ENCODE measurements at places on chromosomes 4 and X.
A peak's percentile ranks its signal among the peaks of the same experiment; 100 is the strongest.

GRCh38 chrX:153214934-153215333 lies 35.9 kb downstream of the MAGEA1 start:
- no peak for DNase-seq

DNA sequence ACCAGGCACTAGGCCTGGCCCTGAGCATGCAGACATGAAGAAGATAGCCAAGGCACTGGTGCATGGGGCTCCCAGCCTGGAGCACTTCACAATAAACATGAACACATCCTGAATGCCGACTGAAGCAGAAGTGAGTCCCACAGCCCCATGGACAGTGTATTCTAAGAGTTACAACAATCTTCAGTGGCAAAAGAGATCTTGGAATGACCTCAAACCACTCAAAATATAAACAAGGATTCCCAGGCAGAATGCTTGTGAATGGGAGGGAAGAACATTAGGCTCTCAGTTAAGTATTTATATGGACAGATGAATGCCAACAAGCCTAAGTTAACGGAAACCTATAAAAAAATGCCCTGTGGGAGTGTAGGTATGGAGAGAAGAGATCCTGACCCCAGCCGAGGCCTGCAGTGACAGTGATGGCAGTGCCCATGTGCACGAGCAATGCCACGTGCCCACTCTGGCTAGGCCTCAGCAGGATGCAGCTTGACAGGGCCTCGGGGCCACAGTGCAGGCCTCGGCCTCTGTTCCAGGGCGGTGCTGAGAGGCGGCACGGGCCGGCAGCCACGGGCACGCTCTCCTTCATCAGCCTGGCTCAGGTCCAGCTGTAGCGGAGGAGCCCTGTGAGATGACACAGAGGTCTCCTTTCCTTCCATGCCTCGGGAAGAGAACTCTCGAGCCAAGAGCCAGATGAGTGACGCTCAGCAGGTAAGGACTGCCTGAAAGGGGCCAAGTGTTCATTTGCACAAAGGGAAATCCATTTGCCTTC lies 49.2 kb downstream of the IRF2 start:
- no peak for DNase-seq

DNA sequence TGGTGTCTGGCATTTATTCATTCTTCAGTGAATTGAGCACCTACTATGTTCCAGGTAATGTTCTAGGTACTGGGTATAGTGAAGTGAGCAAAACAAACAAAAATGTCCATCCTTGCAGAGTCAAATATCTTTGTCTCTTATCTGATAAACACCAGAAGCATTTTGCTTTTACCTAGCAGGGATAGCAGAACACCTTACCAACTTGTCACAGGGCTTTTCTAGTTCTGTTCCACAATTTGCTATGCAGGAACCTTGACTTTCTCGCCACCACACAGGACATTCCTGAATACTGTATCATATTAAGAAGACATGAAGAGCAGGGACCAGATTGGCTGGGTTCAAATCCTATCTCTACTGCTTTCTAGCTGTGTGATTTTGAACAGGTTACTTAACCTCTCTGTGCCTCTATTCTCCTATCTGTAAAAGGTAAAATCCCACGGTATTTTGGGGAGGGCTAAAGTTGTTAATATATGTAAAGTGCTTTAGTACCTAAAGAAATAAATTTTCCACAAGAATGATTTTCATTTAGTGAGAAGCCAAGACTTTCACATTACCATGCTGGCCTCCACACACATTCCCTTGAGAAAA lies 214.5 kb upstream of the S100G start:
- no peak for DNase-seq

DNA sequence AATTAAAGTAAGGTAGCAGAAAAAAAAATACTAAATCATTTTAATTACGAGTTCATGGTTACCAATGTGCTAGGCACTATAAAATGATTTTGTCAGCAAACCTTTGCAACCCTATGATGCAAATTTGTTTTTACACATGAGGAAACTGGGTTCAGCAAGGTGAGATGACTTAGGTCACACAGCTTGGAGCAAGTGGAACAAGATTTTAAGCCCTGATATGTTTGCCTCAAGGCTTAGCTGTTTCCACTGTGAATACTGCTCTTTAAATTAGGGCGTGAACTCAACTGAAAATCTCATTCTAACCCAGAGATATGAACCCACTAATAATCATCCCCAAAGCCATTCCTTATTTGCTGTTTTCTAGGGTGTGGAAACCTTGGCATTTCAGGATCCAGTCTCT lies 86.3 kb downstream of the CEP44 start:
- DNase-seq = no peak

DNA sequence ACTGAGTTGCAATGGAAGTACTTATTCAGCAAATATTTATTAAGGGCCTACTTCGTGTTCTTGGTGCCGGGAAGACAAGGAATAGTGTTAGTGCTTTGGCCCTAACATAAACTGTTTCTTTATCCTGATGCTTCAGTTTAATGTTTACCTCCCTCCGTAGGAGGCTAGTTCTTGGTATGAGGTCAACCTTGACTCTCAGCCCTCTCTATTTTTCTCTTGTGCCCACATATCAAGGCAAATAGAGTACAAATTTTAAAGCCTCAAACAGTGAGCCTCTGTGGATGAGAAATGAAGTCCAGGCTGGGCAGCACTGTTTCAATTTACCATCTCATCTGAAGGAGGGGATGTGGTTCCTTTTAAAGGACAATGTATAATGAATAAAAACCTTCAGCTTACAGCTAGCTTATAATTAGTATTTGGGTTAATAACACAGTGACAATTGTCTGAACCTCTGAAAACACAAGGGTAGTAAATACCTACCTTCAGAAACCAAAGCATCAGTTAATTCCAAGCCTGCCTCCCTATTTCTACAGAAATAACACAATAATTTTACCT lies 68.5 kb downstream of the SH3RF1 start:
- no peak for DNase-seq

GRCh38 chr4:186823989-186824388 lies 100.3 kb upstream of the FAT1 start:
- DNase-seq = no peak

GRCh38 chr4:108168160-108168670 lies 517 bp downstream of the LEF1 start:
- DNase-seq = peak; percentile 42

- no peak for DNase-seq
Observed at GRCh38 chr4:142416711-142417275, 429.3 kb downstream of the INPP4B start.

- DNase-seq = no peak
Observed at GRCh38 chrX:105116486-105116885, 104.0 kb downstream of the TEX13A start.

- DNase-seq = no peak
Observed at GRCh38 chr4:184668511-184669114, 19.1 kb downstream of the PRIMPOL start.

DNA sequence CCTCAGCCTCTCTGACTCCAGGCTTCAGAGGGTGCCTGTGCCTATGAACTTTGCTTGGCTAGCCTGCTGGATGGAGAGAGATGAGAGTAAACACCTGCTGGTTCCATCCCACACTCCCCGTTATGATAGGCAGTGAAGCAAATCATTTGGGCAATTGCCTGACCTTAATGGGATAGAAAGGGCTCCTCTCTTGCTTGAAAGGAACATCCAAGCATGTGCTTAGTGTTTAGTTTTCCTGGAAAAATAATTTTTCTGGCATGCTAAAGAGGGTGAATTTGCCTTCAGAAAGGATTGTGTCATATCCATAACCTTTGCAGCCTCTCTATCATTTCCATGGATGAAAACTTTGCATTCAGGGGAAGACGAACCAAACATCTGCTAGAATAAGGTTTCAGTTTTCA lies 10.8 kb downstream of the PLAC1 start:
- DNase-seq = no peak

GRCh38 chr4:110085131-110085530 lies 113.3 kb downstream of the ELOVL6 start:
- DNase-seq = no peak

GRCh38 chr4:188031751-188032150 lies 36.2 kb downstream of the ZFP42 start:
- no peak for DNase-seq

DNA sequence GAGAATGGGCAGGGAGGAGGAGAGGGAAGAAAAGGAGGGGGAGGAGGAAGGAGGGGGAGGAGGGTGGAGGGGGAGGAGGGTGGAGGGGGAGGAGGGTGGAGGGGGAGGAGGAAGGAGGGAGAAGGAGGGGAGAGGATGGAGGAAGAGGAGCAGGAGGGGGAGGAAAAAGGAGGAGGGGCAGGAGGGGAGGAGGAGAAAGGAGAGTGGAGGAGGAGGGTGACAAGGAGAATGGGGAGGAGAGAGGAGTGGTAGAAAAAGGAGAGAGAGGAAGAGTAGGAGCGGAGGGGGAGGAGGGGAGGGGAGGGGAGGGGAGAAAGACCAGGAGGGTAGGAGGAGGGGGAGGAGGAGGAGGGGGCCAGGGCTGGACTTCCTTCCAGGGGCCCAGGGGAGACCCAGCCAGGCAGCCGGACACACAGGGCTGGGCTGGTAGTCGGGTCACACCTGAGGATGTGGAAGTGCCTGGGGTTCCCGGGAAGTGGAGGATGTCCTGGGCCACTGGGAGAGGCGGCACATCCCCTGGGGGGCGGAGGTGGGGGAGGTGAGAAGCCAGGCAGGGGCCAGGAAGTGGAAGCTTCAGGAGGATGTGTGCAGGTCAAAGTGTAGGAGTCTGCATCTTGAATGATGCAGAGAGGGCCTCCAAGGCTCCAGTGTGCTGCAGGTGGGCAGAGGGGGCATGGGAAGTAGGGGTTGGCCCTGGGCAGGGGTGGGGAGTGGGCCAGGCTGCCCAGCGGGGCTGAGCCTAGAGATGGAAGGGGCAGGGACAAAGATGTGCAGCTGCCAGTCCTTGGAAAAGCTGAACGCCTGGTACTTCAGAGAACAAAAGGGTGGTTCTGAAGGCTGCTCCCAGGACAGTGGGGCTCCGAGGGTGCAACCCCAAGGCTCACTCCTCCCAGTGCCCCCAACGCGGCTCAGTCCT lies 18.8 kb downstream of the IL3RA start:
- DNase-seq = no peak

DNA sequence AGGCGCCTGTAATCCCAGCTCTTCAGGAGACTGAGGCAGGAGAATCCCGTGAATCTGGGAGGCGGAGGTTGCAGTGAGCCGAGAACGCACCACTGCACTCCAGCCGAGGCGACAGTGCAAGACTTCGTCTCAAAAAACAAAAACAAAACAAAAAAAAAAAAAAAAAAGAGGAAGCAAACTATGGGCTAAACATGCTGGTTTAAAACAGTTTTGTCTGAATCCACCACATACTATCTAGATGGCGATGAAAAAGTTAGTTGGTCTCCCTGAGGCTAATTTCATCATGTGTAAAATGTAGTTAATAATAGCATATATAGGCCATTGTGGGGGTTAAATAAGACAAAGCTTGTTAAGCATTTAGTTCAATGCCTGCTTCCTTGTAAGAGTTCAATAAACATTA lies 451.1 kb downstream of the RPA4 start:
- no peak for DNase-seq

- DNase-seq = no peak
Observed at GRCh38 chr4:85488416-85488815, 13.5 kb downstream of the ARHGAP24 start.

GRCh38 chr4:98951710-98952109 lies 22.8 kb upstream of the EIF4E start:
- no peak for DNase-seq

- DNase-seq = no peak
Observed at GRCh38 chr4:88104902-88105610, 53.4 kb downstream of the ABCG2 start.

DNA sequence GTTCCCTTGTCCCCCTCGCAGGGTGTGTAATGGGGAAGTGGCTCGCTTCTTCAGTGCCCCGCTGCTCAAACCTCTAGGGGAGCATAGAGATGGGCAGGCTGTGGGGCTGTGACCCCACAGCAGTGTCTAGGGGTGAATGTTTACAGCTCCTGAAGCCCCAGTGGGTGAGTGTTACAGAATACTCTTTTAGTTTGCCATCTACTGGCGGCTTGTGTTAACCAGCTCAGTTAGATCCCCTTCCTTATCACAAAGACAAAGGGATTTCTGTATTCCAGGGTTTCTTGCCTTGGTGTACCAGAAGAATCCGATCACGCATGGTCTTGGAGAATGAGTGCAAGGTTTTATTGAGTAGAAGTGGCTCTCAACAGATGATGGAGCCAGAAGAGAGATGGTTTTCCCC lies 108.1 kb upstream of the IQCM start:
- no peak for DNase-seq

GRCh38 chrX:11893933-11894710 lies 136.1 kb downstream of the MSL3 start:
- no peak for DNase-seq

DNA sequence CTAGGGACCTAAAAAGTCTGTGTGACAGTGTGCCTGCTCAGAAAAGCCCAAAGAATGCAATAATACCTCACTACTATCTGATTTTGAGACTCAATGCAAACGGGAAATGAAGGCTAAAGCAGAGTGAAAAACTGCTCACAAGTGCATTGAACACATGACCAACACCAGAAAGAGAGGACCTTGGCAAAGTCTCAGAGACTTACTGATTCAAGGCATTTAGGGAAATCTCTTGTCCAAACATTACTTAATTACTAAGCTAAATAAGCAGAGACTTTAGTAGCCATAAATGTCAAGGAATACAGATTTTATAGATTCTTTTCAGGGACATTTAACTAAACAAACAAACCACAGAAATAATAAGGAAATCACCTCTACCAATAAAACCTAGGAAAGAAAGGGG lies 916.0 kb downstream of the FSTL5 start:
- no peak for DNase-seq

GRCh38 chr4:55169352-55169961 lies 44.1 kb upstream of the KDR start:
- DNase-seq = no peak

- DNase-seq = no peak
Observed at GRCh38 chr4:35052546-35052945, 1191.8 kb downstream of the ARAP2 start.

GRCh38 chrX:48514126-48514806 lies 5.5 kb downstream of the PORCN start:
- DNase-seq = no peak

DNA sequence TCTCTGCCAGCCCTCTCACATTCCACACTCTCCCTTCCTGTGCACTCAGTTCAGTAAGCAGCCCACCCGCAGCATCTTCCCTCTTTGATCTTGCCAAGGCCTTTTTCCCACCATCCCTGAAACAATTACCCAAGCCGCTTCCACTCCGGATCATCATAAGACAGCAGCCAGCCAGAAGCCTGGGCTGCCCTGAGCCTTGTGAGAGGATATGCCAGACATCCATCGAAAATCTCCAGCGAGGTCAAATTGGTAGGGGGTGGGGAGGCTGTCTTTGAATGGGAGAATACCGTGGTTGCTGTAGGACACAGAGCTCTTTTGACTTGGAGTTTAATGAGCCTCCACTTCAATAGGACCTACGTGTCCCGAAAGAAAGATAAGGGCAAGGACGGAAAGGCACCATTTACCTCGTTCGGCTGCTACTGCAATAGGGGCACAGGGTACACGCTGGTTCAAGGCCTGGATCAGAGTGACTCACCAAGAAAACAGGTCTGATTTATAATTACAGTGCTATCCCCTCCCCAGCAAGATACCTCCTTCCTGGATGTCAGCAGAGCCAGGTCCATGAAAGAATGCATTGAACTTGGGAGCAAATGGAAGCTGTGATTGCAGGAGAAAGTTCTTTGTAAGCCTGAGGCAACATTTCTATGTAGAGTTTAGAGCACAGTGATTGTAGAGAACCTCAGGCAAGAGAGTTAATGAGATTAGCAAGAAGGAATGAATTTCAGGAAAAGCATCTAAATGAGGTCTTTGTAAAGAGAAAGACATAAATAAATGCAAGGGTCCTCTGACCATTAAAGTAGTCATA lies 39.5 kb downstream of the AMOT start:
- DNase-seq = no peak

Measured in stimulated activated naive CD4-positive, alpha-beta T cell treated with Interleukin-2 at 50 U/mL for 16 hours (primary cell).